ENCODE measurements at places on chromosomes 4 and X. TPM values are rescaled to one million over a fixed set of nuclear protein-coding genes. Genes with fewer than 3 reads are reported as not detected.

Gene GCNA
- 1.3 TPM for polyA plus RNA-seq

DNA sequence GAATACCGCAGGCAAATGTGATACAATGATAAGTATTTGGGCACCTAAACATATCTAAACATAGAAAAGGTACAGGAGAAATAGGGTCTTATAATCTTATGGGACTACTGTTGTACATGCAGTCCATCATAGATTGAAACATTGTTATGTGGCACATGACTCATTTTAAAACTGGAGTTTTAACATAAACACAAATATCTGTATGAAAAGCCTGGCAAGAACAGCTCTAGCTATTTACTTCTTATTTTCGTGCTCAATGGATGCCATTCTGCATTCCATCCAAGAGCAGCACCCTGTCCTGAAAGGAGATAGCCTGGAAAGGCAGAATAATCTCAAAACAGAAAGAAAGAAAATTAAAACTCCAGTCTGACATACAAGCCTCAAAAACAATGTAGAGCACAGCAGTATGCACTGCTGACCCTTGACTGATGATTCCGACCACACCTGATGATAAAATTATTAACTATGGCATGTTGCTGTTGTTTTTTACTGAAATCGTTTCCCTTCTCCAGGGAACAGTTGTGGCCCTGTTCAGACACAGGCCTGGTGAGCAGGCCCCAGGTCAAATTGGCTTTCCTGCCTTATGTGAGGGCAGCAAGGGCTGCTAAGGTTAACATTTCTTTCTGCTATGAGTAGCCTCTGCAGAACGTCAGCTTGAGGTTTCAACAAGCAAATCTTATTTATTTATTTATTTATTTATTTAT is 152.7 kb downstream of the APBB2 start:
- DNase-seq, result peak; percentile 52

GRCh38 chr4:145048817-145049216 is 49.2 kb downstream of the ANAPC10 start:
- DNase-seq, result no peak

DNA sequence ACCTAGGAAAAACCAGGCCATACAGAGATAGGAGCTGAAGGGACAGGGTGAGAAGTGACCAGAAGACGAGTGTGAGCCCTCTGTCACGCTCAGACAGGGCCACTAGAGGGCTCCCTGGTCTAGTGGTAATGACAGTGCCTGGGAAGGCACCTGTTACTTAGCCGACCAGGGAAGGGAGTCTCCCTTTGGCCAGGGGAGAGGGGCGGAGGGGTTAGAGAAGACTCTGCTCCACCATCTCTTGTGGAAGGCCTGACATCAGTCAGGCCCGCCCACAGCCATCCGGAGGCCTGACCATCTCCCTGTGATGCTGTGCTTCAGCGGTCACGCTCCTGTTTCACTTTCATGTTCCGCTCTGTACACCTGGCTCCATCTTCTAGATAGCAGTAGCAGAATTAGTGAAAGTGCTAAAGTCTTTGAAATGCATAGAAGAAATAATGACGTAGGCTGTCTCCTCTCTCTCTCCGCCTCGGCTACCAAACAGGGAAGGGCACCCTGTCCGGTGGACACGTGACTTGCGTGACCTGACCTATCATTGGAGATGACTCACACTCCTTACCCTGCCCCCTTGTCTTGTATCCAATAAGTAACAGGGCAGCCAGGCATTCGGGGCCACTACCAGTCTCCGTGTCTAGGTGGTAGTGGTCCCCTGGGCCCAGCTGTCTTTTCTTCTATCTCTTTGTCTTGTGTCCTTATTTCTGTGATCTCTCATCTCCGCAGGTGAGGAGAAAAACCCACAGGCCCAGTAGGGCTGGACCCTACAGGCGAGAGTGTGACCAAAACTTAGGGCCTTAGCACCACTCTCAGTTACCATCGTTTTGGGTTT is 26.7 kb downstream of the HTT-AS start:
- peak; percentile 39 for DNase-seq

DNA sequence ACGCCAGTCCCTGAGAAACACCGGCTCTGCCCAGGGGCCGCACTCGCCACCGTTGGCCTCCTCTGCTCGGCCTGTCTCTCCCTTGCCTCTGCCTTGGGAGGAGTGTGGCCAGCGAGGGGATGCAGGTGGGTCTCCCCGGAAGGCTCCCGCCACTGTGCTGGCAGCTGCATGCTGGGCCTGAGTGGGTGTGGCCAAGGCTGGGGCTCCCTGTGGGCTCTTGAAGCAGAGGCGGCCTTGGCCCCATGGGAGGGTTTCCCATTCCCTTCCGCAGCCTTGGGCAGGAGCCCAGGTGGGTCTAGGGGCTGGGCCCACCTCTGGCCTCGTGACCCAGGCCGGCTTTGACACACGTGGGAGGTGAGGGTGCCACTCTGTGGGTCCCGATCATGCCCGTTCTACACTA is 19.1 kb downstream of the FGFRL1 start:
- DNase-seq, result no peak

- no peak for DNase-seq
These were observed 187.9 kb downstream of the MAB21L2 start for GRCh38 chr4:150769845-150770244.

DNA sequence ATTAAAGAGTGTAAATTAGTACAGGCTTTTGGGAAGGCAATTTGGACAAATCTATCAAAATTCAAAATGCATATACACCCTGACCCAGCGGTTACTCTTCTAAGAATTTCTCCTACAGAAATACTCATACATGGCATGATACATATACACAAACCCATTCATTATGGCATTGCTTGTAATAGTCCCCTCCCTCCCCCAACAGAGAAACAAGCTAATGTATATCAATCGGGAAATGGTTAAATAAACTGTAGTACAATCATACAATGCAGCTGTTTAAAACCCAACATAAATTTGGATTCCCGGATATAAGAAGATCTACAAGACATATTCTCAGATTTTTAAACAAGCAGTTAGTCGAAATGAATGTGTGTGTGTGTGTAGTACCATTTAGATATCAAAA is 808 bp downstream of the HUWE1 start:
- peak; percentile 1 for DNase-seq

- no peak for DNase-seq
These were observed 313.9 kb downstream of the ASMT start for GRCh38 chrX:1928805-1929204.

Measured in IMR-90 (cell line).